ENCODE measurements at places on chromosomes 2 and 18.

GRCh38 chr2:108212671-108213070, 27.1 kb upstream of the SULT1C3 start:
- DNase-seq, result no peak

GRCh38 chr2:18464913-18465312, 95.5 kb downstream of the RDH14 start:
- DNase-seq, result no peak

- DNase-seq, result no peak
These were observed 509.6 kb upstream of the RAB6C start for GRCh38 chr2:129469871-129470270.

- no peak for DNase-seq
These were observed 204.6 kb upstream of the APCDD1 start for GRCh38 chr18:10249801-10250200.

- DNase-seq, result no peak
These were observed 20.6 kb downstream of the NPAS2 start for GRCh38 chr2:100840519-100840918.

GRCh38 chr2:64568836-64569235, 44.7 kb downstream of the AFTPH start:
- DNase-seq, result no peak

DNA sequence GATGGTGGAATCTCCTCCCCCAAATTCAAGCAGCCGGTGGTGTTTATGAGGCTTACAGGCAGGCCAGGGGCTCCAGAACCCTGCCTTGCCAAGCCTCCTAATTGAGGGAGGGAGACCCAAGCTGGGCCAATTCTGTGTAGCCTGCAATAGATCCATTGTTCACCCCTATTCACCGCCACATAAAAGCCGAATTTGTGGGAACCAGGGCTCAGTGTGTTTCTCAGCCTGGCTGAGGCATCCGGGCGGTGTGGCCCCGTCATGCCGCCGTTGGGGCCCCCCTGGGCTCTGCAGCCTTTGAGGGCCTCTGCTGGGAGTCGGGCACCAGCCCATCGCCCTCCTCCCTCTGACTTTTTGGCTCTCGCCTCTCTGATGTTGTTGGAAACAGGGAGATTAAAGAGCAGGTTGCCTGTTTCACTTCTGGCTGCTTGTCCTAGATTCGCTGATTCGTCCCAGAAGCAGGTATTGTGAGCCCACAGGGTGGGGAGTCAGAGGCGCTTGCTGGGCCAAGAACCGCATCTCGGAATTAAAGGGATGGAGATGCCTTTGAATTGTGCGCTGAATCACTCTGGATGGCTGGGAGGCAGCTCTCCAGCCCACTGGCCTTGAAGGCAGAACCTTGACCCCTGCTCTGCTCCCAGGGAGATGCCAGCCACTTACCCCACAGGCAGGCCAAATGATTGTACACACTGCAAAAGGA, 14.7 kb upstream of the OTOS start:
- no peak for DNase-seq

GRCh38 chr2:68784915-68785314, 50.3 kb downstream of the ARHGAP25 start:
- no peak for DNase-seq

- DNase-seq, result no peak
These were observed 913.8 kb downstream of the DCC start for GRCh38 chr18:53253789-53254188.

GRCh38 chr2:75033516-75033915, 75.1 kb downstream of the POLE4 start:
- DNase-seq, result no peak

DNA sequence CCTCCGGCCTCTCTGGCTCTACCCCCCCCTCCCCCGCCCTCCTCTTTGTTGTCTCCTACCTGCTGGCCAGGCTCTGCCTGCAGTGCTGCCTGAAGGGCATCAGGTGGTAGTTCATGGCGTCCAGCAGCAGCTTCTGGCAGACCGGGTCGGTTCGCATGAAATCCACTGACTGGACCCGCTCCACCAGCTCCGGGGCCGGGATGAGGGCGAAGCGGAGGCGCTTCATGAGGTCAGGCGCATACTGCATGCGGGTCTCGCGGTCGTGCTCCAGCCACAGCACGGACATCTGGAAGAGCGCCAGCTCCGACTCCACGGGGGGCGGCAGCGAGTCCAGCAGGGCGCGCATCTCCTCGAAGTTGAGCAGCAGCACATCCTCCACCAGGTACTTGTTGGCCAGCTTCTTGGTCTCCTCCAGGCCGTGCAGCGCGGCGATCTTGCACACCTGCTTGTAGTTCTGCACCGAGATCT, 3.2 kb downstream of the KLHL14 start:
- no peak for DNase-seq

DNA sequence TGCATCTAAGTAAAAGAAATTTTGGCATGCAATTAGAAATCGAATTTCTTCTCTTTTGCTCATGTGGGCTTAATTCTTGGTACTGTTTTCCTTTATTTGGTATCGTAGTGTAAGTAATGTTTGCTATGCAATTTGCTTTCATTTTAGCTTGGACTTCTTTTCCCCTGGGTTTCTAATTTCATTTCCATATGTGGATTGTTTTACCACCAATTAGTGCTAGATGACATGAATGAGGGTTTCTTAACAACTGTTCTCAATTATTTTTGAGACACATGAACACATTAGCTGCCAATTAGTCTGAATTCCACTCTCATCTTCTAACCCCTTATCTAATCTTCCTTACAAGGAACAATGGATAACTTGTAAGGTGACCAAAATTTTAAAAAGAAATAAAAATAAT, 1047.2 kb upstream of the PIK3C3 start:
- no peak for DNase-seq

DNA sequence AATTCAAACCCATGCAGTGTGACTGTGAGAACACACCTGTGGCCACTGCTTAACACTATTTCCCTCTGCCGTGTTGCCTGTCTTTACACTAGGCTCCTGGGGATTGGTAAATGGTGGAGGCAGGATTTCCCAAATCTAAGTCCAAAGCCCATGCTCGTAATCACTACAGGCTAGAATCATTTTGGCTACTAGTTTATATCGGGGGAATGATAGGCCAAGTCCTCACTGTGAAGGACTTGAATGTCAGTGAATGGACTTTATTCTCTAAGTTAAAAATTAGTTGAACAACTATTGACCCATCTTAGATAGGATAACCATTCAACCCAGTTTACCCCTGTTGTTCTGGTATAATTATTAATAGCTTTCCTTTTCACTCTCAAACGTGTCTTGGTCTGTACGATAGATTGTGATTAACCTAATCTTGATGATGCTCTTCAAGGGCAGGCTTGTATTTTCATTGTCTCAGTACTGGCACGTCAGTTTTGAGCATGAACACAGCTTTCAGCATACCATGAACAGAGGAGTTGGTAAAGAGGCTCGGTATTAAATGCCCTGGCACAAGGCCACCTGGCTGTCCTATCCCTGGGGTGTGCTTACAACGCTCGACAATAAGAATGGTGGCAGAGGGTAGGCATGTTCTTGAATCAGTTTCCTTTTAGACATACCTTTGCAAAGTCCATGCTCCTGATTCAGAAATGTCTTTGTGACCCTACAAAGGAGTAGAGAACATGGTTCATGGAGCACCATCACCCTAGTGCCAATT, 148.8 kb downstream of the RTN4 start:
- no peak for DNase-seq

GRCh38 chr2:142974288-142975024, 97.0 kb downstream of the KYNU start:
- DNase-seq, result peak; percentile 59

GRCh38 chr2:169664978-169665930, 29.0 kb downstream of the CFAP210 start:
- DNase-seq, result peak; percentile 19

DNA sequence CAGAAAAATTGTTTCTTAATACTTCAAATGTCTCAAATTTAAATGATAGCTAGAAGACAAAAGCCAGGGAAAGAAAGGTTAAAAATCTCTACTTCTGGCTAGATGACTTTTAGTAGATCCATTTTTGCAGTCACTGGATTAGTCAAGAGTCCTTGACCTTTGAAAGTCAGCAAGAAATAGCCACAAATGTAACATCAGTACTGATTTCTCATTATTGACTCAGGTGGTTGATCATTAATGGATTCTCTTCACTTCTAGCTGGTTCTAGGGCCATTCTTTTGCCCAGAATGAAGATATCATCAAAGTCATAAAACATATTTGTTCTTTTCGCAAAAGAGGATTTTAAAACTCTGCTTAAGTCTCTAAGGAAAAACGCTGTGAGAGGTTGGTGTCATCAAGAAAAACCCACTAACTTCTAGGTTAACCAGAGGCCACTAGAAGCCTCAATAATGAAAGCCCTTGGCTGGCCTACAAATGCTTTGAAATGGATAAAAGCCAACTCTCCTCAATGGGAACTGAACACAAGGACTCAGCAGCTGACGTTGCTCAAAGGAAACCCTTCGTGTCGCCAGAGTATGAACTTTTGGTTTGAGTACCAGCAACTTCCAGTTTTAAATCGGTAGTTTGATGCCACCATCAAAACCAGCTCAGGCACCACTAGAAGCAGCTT, 66.3 kb downstream of the IRS1 start:
- DNase-seq, result no peak

- DNase-seq, result no peak
These were observed 1.4 kb downstream of the SOX11 start for GRCh38 chr2:5693287-5694201.

GRCh38 chr18:3538954-3539617, 89.1 kb downstream of the TGIF1 start:
- no peak for DNase-seq

- DNase-seq, result no peak
These were observed 732.7 kb upstream of the FANCL start for GRCh38 chr2:58973811-58974281.
